ENCODE measurements at places on chromosomes 7 and 10. TPM values are rescaled to one million over a fixed set of nuclear protein-coding genes. Genes with fewer than 3 reads are reported as not detected.
A peak's percentile ranks its signal among the peaks of the same experiment; 100 is the strongest.

DNA sequence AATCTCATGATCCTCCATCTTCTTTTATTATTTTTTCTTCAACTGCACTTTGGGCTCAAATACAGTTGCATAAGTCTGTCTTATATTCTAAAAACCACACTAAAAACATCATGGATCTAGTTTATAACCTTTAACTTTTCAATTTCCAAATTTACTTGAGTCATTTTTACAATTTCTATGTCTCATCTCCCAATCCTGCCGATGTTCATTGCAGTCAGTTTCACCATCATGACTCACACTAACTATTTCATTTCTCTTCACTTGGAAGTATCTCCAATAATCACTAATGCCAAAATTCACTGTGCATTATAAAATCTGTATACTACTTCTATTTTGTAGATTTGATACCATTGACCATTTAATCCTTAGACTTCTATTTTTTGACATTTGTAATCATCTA lies 806.9 kb upstream of the SORCS1 start:
- H3K27ac ChIP-seq, result no peak overlapping the region
- no peak for DNase-seq
- no peaks in the 10 kb centered on the region for H3K4me1 ChIP-seq
- H3K36me3 ChIP-seq, result peaks cover 7% of the 10 kb centered on the region
- H3K4me3 ChIP-seq, result no peak overlapping the region

Gene SBDS
- total RNA-seq, result 37.8 TPM

DNA sequence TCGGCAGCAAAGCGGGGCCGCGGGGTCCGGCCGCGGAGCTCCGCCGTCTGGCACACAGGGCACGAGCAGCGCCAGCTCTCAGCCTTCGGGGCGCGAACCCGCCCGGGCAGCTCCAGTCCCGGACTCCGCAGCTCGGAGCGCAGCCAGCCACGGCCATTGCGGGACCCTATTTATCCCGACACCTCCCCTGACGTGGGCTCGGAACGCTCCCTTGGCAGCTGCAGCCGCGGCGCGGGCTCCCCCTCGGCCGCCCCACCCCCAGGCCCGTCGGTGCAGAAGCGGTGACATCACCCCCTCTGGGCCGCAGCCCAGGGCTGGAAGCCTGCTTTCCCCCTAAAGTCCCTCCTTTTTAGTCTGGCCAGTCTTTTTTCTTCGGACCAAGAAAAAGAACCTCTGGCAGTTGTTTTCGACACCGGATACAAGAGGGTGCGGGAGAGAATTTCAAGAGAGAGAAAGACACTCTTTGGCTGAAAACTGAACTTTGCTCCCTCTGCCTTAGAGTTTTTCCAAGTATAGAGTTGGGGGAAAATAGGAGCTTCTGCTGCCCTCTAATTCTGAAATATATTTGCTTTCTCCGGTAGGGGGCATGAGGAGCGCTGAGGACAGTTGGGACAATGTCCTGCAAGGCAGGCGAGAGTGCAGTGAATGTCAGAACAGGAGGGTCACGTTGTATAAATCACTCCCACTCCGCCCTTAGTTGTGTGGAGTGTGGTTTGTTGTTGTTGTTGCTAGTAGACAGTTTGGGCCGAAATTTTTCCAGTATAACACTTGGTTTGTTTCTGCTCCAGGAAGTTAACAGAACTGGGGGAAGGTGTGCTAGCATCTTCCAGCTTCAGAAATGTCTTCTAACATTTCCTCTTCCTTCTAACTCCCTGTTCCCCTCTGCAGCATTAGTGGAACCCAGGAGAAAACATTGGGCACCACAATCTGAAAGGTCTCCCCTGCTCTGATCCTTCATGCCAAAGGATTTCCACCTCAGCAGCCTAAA lies at the start of gene SFRP4:
Gene SFRP4 (minus strand): TSS at position 145 of the 988 bp plus-strand sequence. CDS start 280 bp downstream, outside the sequence.
- no peaks in the 10 kb centered on the region for H3K4me1 ChIP-seq
- H3K27me3 ChIP-seq, result peaks cover 12% of the 10 kb centered on the region
- peak; percentile 67 for DNase-seq
- no peak within 1 kb of the TSS for H3K27ac ChIP-seq
- H3K36me3 ChIP-seq, result no peaks in the 10 kb centered on the region

Gene COL17A1
- total RNA-seq, result 1.9 TPM

Gene SPDYE16
- not detected for total RNA-seq

GRCh38 chr10:68163735-68164134 lies 54.4 kb downstream of the MYPN start:
- DNase-seq, result no peak
- H3K27ac ChIP-seq, result no peak overlapping the region
- H3K36me3 ChIP-seq, result no peaks in the 10 kb centered on the region
- H3K27me3 ChIP-seq, result no peaks in the 10 kb centered on the region
- no peaks in the 10 kb centered on the region for H3K4me1 ChIP-seq

GRCh38 chr10:102299873-102300272 lies 54.5 kb downstream of the GBF1 start:
- no peak overlapping the region for H3K27ac ChIP-seq
- no peaks in the 10 kb centered on the region for H3K27me3 ChIP-seq
- DNase-seq, result no peak
- H3K4me1 ChIP-seq, result no peaks in the 10 kb centered on the region
- no peak overlapping the region for H3K4me3 ChIP-seq
- H3K36me3 ChIP-seq, result peaks cover 4% of the 10 kb centered on the region

Gene UNCX
- not detected for total RNA-seq

Data from H9 (cell line).